Peyer's patch (tissue), 4 donors: ENCODE measurements at places on chromosomes 5 and 9.

DNA sequence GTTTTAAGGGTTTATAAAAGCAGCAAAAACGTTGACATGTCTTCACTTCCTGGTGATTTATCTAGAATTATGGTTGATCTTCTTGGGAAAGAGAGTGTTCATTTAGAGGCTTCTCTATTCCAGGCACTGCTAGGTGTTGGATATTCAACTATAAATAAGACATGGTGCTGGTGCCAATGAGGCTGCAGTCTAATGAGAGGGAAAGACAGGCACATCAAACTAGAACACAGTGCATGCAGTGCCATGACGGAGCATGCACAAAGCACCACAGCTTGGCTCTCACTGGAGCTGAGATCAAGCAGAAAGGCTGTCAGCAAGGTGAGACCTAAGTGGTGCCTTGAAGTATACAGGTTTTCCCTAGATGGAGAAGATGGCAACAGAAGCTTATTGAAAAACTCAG, 126.5 kb downstream of the RMI1 start:
- DNase-seq = no peak

GRCh38 chr9:26331223-26331622, 561.4 kb downstream of the CAAP1 start:
- no peak for DNase-seq

GRCh38 chr5:68685863-68686262, 408.0 kb upstream of the SLC30A5 start:
- no peak for DNase-seq

- DNase-seq = no peak
Measured at GRCh38 chr9:137221506-137222111, 431 bp downstream of the RNF208 start.

DNA sequence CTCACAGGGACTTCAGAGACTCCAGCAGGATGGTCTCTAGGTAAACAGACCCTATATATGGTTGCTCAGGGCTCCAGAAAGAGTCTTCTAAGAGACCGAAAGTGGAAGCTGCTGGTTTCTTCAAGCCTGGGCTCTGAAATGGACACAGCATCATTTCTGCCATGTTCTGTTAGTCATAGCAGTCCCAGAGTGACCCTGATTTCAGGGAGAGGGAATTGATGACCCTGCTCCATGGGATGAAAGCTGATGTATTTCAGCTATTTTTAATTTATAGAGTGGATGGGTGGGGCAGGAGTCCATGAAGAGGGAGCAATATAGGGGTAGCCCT, 135.3 kb downstream of the FBXL7 start:
- no peak for DNase-seq

DNA sequence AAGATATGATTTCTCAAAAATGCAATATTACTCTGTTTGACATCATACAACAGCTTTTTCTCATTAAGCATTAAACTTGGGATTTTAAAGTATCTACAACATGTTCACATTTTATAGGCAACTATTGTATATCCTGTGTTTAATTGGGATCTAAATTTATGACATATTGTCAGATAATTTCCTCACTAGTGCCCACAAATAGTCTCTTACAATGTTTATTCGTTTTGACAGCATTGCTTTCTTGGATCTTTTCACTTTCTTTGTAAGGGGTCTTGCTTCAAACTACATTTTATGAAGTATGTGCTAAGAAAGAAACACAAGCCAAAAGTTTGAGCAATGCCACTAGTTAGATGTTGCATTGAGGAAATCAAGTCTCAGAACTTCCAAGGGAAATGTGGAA, 285.1 kb downstream of the TMEM167A start:
- DNase-seq = no peak

DNA sequence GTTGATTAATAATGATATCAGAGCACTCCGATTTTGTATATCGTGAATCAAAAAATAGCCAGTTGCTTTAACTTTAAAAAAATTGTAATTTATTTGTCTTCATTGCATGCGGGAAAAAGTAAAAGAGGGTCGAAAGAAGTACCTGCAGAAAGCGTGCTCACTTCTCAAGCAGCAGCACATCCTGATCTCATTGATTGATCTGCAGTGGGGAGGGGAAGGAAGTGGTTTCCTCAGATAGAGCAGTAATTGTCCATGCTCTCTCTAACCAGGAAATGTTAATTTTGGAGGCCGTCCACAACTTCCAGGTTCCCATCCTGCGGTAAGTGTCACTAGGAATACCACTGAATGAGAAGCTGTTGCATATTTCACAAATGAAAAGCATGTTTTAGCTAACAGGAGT, 63.2 kb downstream of the SYK start:
- no peak for DNase-seq
